ENCODE measurements at places on chromosomes 6 and 20.

GRCh38 chr20:53215166-53215565 lies 243.0 kb downstream of the TSHZ2 start:
- no peak for DNase-seq

- DNase-seq: no peak
These were observed 28.3 kb upstream of the PREX1 start for GRCh38 chr20:48856130-48856529.

- DNase-seq: no peak
These were observed 280.1 kb upstream of the PLCB4 start for GRCh38 chr20:8788831-8789230.

DNA sequence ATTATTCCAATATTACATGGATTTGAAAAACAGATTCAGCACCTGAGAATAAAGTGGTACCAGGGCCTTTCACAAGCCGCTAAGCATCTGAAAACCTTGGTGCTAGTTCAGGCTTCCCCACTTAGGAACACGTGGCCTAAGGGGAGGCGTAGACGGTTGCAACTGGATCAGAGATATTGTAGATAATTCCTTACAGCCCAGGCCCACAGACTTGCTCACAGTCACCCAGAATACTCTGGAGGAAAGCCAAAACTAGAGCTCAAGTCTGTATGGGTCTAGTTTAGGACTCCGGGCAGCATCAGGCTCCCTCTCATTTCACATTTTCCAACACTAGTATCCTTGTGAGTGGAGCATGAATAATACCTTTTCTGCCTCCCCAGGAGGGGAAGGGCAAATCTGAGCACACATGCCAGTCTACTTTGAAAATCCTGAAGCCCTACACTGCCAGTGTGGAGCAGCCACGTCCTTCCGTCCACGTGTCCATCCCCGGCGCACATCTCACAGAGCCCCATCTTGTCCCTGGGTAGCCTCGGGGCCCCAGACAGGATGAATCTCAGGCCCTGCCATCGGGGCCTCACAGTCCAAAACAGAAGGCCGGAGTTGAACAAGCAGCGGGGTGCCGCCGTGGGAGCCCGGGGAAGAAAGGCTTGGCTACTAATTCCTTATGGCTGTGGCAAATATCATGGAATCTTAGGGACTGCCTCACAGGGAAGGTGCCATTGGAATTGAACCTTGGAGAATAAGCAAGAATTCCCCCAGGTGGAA lies 299.3 kb downstream of the NRN1 start:
- no peak for DNase-seq

DNA sequence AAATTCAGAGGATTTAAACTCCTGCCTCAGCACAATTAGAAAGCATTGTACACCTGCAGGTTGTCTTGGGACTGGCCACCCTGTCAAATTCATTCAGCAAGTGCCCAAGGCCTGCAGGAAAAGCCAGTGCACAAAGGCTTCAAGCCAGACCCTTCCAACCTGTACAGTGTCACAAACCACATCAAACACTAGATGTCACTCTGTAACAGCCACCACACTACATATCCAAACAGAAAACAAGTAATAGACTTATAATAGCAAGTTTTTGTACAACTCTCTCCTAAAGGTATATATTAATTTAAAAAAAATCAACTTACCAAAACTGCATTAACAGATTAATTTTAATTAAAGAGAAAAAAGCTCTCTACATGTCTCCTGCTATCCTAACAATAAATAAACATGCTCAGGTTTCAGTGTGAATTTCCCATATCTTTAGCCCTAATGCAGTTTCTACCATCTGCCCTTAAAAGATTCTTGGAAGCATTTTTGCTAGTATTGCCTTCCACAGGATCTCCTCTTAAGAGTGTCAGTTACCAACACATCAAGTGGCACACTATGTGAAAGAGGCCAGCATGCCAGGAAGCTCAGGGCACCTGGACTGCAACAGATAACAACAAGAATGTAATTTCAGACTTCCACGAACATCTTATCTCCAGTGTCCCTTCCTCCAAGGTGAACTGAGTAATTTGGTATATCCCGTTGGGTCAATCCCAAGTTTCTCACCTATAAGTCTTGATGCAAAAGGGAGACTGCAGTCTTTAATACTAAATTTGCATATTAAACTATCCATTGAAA lies 47.5 kb downstream of the RALGAPA2 start:
- DNase-seq: no peak

- no peak for DNase-seq
These were observed 231.4 kb downstream of the CD109 start for GRCh38 chr6:73927421-73927820.

DNA sequence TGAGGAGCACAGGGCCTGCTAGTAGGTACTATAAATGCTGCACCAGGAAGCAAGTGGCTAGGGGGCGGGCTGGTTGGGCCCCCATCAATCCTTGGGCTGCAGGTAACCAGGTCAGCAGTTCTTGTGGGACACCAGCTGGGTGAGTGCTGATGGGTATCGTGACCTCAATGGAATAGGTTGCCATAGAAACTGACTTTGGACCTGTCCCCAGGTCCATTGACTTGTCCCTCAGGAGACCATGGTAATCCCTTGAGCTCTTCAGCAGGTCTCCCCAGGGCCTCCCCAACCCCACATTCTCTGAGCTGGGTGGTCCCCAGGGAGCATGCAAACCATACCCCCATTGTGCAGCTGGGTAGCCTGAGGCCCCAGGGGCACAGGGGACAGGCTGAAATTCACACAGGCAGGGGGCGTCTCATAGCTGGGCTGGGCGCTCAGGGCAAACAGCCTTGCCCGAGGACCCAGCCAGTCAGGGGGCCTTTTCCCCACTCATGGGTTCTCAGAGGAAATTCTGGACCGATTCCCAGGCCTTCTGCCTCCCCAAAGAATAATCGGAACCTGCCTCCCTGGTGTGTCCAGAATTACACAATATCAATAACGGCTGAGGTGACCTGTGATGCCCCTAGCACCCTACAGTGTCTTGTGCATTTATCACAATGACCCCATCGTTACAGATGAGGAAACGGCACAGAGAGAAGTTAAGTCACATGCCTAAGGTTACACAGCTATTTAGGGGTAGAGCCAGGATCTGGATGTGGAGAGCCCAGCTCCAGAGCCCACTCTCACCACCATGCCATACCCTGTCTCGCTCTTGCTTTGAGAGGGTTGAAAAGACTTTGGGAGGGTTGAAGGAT lies 35.9 kb downstream of the SRC start:
- DNase-seq: no peak

GRCh38 chr20:58098571-58098970 lies 129.9 kb downstream of the ANKRD60 start:
- no peak for DNase-seq

GRCh38 chr20:45088247-45088646 lies 12.7 kb downstream of the KCNS1 start:
- DNase-seq: no peak

- no peak for DNase-seq
These were observed 369.2 kb upstream of the CDH4 start for GRCh38 chr20:60882836-60883235.

DNA sequence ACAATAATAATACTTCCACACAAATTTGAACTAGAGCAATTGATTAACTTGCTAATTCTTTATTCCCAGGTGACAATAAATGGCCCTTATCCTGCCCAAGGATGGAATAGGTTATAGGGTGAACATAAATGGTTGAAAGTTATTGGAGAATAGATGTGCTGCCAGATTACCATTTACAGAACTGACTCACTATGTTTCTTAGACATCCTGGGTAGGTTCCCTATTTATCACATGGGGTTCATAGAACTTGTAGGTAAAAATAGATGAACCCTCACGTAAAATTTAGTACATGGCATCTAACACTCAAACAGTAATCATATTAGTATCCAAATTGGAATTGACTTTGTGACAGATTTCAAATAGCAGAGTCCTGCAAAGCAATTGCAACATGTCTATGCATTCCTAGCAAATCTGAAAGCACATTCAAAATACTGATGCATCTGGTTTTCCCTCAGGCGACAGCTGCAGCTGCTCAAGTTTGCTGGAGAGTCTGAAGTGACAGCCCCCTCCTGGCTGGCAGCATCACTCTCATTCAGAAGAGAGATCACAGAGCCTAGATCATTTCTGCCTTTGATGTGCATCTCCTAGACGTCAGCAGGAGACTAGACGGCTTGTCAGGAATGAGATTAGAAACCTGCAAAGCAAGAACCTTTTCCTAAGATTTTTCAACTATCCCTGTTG lies 80.2 kb upstream of the RNF217 start:
- no peak for DNase-seq

- DNase-seq: no peak
These were observed 58.2 kb downstream of the FAM217A start for GRCh38 chr6:4020822-4021132.

- no peak for DNase-seq
These were observed 82.5 kb upstream of the OGFRL1 start for GRCh38 chr6:71206089-71206488.

GRCh38 chr6:79600812-79601609 lies 30.1 kb upstream of the SH3BGRL2 start:
- no peak for DNase-seq

DNA sequence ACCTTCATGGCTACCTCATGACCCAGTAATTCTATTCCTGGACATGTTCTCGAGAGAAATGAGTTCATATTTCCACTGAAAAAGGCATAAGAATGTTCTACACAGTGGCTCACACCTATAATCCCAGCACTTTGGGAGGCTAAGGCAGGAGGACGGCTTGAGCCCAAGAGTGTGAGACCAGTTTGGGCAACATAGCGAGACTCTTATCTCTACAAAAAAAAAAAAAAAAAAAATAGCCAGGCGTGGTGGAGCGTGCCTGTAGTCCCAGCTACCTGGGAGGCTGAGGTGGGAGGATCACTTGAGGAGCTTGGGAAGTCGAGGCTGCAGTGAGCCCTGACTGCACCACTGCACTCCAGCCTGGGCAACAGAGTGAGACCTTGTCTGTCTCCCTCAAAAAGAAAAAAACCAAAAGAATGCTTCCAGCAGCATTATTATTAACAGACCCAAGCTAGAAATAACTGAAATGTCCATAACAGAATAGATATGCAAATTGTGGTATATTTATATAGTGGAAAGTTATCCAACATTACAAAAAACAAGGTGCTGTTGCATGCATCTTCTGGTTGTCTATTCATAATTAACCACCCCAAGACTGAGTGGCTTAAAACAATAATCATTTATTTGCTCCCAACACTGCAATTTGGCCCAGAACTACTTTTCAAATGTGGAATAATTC lies 9.4 kb upstream of the RAB44 start:
- no peak for DNase-seq

- no peak for DNase-seq
These were observed 66.0 kb upstream of the TXNDC5 start for GRCh38 chr6:7976485-7977056.

DNA sequence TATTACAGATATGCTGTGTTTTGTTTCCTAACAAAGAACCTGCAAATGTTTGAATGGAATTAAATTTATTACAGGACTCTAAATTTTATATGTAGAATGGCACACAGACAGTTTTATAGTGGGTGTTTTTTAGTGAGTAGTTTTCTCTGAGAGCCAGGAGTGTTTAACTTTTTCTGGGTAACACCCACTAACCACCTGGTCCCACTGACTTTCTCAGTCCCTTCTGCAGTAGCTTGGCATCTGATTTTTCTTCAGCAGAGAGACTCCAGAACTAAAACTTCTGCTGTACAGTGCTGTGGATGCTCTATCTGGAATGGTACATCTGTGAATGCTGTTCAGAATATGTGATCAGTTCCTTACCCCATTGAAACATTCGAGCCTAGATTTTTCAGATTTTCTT lies 6.3 kb downstream of the YWHAB start:
- no peak for DNase-seq

DNA sequence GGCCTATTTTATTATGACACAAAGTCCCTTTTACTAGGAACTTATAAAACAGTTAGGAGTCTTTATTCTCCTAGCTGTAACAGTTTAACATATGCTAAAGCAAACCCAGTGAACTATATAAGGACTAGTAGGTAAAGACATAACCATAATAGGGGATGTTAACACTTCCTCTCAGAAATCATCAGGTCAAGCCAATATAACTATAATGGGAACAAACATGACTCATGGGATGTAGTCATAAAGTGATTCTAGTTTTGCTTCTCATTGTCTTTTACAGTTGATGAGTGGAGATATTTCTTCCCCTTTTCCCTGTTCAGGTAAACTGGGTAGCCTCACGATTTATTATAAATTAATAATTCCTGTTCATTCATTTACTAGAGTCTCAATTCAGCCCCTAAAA lies 9.7 kb downstream of the PTCHD4 start:
- DNase-seq: no peak

DNA sequence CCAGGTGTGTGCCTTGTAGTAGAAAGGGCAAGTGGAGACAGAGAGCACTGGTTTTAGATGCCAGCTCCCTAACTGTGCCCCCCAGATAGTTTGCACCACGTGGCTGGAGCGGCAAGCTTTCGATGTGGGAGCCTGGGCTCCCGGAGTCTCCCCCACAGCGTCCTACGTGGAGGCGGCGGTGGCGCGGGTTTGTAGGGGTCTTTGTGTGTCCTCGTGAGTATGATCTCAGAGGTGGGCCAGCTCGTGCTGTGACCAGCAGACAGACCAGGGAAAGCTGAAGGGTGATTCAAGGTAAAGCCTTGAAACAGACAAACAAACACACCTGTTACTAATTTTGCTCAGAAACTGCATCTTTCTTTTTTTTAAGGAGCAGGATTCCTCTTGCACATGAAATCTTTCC lies 5.6 kb upstream of the KCNK16 start:
- DNase-seq: no peak

GRCh38 chr20:25308671-25309394 lies 60.9 kb downstream of the PYGB start:
- DNase-seq: no peak

DNA sequence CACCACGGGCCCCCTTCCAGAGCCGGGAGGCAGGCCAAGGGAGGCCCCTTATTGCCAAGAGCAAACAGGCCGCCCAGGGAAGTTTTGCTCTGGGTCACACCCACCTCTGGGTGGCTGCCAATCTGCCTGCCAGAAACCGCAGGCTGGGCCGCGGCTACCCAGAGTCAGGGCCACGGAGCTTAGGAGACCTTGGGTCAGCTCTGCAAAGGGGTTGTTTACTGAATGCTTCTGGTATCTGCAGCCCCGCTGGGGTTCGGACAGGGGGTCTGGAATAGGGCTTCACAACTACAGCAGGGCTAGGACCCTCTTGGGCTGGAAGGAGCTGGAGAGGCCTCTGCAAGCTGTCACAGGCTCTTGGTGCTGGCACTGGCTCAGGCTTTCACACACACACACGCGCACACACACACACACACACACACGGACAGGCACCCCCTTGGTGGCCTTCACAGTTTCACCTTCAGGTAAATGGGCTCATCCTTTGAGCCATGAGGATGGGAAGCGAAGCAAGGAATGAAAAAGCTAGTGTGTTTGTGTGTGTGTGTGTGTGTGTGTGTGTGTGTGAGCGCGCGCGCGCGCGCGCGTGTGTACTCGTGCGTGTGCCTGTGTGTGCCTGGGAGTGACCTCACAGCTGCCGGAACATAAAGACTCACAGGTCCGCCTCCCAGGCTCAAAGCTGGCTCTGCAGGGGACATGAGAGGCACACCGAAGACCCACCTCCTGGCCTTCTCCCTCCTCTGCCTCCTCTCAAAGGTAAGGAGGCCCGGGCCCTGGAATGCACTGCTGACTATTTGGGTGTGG lies at the start of gene CCN5:
TSS of gene CCN5 (plus strand) at position 669 of the 798 bp plus-strand sequence. CDS start at position 691, 22 bp downstream.
- no peak for DNase-seq

- DNase-seq: peak; percentile 93
These were observed at the start of gene DNAJC5 for GRCh38 chr20:63894358-63895201. Gene DNAJC5, plus strand, starts transcription at chr20:63895126. Its CDS starts 33,220 bp downstream, at chr20:63928346.

GRCh38 chr6:90290811-90291420 lies 5.7 kb downstream of the BACH2 start:
- no peak for DNase-seq

All from stimulated activated CD8-positive, alpha-beta memory T cell treated with anti-CD3 and anti-CD28 coated beads, Interleukin-15, amount 100 ng/mL, for 48 hours (primary cell).